ENCODE measurements at places on chromosomes 6 and 20. TPM values are rescaled to one million over a fixed set of nuclear protein-coding genes. Genes with fewer than 3 reads are reported as not detected.

DNA sequence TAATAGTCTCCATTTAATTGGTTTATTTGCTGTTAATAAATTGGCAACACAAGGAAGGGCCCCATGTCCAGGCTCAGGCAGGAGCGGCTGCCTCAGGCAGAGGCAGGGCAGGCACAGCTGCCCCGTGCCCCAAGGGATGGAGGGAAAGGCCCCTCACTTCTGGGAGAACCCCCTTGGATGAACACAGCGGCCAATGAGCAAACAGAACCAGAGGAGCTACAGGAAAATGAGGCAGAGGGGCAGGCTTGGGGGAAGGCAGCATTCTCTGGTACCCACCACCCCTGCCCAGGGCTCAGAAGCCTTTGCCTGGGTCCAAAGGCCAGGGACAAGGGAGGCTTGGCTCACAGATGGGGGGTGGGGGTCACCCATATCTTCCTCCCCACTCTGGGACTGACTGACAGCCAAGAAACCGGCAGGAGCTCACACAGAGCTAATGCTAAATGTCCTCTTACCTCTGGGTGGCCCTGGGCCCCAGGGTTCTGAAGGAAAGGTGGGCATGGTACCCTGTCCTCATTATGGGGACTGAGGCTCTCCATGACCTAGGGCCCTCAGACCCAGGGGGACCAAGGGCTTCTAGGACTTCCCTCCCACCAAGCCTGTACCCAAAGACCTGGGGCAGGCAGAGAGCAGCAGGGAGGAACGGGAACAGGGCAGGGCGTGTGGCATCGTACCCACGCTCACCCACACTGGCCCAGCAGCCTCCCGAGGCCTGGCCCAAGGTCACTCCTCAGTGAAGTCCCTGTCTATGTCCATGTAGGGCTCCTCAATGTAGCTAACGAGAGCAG is 47.0 kb downstream of the MYH7B start:
- no peaks in the 10 kb centered on the region for H3K4me1 ChIP-seq
- no peak overlapping the region for H3K4me3 ChIP-seq
- H3K27me3 ChIP-seq = no peaks in the 10 kb centered on the region
- H3K36me3 ChIP-seq = no peaks in the 10 kb centered on the region

The TMEM181 gene
- 13.2 TPM for total RNA-seq

DNA sequence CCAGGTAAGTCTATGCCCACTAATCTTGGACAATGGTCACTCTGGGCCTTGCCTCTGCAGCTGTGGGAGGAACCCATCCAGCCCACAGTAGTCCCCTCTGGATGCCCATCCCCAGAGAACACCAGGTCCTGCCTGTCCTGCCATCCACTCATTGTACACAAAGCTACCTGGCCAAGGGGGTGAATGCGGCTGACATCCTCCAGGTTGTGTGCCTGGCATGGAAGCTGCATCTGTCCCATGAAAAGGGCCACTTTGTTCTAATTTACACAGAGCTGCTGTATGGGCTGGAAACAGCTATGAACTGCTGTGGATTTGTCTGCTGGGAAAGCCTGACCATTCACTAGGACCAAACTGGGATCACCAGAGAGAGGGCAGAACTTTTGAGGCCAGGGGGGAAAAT is 324.8 kb downstream of the LRFN2 start:
- H3K27ac ChIP-seq = no peak overlapping the region
- no peak for DNase-seq
- H3K4me1 ChIP-seq = no peaks in the 10 kb centered on the region
- H3K4me3 ChIP-seq = no peak overlapping the region
- no peaks in the 10 kb centered on the region for H3K36me3 ChIP-seq
- H3K27me3 ChIP-seq = no peaks in the 10 kb centered on the region

GRCh38 chr6:119676961-119677360 is 327.4 kb upstream of the MAN1A1 start:
- H3K36me3 ChIP-seq = no peaks in the 10 kb centered on the region
- H3K4me3 ChIP-seq = no peak overlapping the region
- H3K27me3 ChIP-seq = no peaks in the 10 kb centered on the region
- no peak for DNase-seq
- no peaks in the 10 kb centered on the region for H3K4me1 ChIP-seq

DNA sequence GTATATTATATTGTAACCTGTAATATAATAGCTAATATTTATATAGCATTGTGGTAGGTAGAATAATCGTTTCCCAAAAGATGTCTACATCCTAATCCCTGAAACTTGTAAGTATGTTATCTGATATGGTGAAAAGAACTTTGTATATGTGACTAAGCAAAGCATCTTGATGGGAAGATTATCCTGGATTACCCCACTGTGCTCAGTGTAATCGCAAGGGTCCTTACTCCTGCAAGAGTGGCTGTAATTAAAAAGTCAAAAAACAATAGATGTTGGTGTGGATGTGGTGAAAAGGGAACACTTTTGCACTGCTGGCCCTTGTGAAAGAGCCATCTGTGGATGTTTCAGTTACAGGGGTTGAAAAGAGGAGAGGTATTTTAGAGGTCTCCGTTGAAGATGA is 95.2 kb downstream of the EDN1 start:
- no peak for DNase-seq
- H3K36me3 ChIP-seq = no peaks in the 10 kb centered on the region
- H3K4me3 ChIP-seq = no peak overlapping the region
- no peak overlapping the region for H3K27ac ChIP-seq

DNA sequence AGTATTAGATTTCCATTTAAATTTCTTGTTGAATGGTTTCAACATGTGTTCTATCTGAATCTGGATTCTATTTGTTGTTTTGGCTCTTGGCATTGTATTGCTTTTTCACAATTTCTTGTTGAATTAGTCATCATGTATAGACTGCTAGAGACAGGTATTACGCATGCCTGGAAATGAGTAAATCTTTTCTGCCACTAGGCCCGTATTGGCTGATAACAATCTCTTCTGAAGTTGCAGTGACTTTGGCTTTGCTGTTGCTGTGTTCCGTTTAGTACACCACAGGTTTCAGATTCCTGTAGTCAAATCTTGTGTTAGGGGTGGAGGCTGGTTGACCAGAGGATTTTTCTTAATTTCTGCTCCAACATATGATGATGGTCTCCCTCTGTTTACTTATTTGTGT is 1339.4 kb downstream of the GRIK2 start:
- H3K4me1 ChIP-seq = no peaks in the 10 kb centered on the region
- no peaks in the 10 kb centered on the region for H3K36me3 ChIP-seq
- no peaks in the 10 kb centered on the region for H3K27me3 ChIP-seq
- no peak for DNase-seq

The WFDC9 gene
- total RNA-seq = not detected

The C20orf141 gene
- total RNA-seq = not detected

The PBOV1 gene
- not detected for total RNA-seq

DNA sequence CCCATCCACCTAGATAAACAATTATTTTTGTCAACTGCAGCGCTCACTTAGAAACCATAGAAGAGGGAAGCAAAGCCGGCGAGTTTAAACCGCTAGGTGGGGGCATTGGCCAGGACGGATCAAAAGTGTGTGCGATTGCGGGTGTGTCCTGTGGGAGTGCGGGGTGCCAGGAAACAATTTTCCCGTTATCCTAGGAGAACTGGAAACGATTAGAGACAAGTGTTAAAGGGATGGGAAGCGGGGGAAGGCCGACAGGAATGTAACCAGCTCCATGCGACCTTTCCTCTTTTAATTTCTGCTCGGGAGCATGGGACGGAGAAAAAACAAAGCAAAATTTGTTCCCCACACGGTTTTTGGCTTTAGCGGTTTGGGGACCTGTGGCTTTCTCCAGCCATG is 2.8 kb upstream of the HTR1B start:
- H3K36me3 ChIP-seq = no peaks in the 10 kb centered on the region
- no peaks in the 10 kb centered on the region for H3K27me3 ChIP-seq

DNA sequence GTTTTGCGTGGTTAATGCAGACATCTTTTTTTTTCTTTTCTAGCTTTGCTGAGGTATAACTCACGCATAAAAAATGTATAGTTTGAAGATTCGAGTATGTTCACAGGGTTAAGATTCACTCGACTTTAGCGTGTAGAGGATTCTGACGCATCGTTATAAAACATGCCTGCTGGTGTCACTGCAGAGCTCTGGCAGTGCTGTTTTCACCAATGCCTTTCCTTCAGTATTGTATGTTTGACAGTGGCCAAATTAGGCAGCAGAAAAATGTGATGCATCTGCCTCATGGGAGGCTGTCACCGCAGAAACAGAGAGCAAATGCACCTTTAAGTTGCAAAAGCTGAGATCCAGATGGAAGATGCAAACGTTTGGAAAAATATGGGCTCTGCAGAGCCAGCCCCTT is 18.0 kb upstream of the SIRPB2 start:
- H3K27ac ChIP-seq = no peak overlapping the region
- H3K27me3 ChIP-seq = no peaks in the 10 kb centered on the region
- DNase-seq = no peak
- H3K36me3 ChIP-seq = no peaks in the 10 kb centered on the region

All from right lobe of liver (tissue), 6 donors.